ENCODE measurements at places on chromosomes 3 and 15.
A peak's percentile ranks its signal among the peaks of the same experiment; 100 is the strongest.

DNA sequence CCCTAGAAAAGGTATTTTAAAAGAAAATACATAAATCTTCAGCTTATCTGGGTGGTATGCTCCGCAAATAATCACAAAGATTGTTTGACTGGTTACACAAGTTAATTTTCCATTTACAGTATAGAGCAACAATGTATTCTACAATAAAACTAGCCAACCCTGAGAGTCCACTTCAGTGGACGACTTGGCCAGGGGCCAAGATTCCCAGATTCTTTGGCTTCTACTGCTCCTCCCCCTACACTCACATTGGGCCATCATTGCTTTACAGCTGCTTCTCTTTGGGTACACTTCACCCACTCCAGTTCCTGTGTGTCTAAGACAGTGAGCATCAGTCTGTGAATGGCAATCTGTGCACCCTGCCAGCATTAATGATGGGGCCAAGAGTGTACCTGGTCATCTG, 17.2 kb upstream of the PRICKLE2 start:
- DNase-seq: no peak

- DNase-seq: no peak
Measured at GRCh38 chr3:133453383-133453782, 53.5 kb downstream of the BFSP2 start.

- peak; percentile 37 for DNase-seq
Measured at GRCh38 chr15:41783296-41783695, 9.0 kb downstream of the MAPKBP1 start.

DNA sequence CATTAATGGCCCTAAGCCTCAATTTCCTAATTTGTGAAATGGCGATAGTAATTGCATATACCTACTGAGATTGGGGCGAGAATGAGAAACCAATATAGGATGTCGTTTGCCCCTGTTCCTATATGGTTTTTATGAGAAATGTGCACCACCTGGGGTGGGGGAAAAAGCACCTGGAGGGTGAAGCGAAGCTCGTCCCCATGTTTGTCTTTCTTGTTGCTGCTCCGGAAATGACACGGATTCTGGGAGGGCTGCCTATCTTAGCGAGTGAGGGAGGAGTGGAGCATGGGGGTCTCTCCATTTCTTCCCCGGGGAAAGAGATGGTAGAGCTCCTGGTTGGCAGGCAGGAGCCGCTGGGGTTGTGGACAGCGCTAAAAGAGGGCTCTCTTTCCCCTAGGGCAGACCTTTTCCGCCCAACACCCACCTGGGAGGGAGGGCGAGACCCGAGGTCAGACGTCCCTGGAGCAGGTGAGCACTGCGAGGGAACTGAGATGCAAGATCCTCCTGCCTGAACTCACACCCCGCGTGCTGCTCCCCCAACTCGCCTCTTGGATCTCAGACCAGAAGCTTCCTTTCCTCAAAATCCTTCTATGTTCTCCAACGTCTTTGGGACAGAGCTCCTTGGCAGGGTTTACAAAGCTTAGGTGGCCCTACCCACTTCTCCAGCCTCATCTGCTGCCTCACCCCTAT, 5.6 kb upstream of the BAHD1 start:
- no peak for DNase-seq

DNA sequence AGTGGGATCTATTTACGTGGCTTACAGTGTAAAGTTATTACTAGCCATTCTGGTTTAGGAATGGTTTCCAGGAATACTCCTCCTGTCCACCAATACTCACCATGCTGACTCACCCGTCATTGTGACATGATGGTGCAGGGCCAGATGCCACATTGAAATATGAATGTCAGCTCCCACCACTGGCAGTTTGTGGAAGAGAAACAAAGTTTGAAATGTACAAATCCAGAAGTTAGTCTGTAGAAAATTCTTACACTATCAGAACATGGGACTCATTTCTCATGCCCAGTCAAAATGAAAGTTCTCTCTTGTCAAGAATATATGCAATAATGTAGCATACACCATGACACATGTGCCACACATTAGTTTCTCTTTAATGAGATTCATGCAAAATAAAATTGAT, 14.4 kb upstream of the TSPAN3 start:
- peak; percentile 67 for DNase-seq
